ENCODE measurements at places on chromosomes 7 and 10.
A peak's percentile ranks its signal among the peaks of the same experiment; 100 is the strongest.

DNA sequence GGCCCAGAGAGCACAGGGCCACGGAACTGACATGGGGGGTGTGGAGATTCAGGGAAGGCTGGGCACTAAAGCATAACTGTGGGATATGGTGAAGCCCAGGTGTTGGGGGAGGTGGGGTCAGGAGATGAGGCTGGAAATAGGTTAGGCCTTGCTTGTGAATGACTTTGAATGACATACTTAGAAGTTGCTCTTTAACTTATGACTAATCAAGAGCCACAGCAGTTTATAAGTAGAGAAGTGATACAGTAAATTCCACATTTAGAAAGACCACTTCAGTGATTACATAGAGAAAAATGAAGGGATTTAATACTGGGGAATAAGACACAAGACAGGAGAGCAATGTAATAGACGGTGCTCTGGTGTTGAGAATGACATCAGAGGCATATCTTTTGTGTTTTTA is 120.8 kb upstream of the SEC61G start:
- no peak for DNase-seq

- DNase-seq = no peak
Observed at GRCh38 chr7:149827089-149827981, 10.8 kb upstream of the ZNF862 start.

DNA sequence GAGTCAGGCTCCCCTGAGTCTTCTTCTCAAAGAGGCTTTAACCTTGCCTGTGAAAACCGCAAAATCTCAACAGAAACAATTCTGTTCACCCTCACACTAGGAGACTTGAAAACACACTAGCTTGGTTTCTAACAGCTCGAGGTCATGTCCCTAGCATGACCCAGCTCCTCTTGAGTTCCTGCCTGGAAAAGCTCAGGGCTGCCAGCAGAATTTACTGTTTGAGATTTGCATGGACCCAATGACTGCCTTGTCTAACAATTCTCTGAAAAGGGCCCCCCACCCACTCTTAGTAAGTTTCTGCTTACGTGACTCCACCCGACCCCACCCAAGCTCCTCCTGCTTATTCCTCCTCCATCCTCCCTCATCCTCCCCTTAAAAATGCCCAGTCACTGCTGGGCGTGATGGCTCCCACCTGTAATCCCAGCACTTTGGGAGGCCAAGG is 85.1 kb upstream of the KMT2C start:
- no peak for DNase-seq

GRCh38 chr10:119478811-119479341 is 63.6 kb downstream of the RGS10 start:
- no peak for DNase-seq

DNA sequence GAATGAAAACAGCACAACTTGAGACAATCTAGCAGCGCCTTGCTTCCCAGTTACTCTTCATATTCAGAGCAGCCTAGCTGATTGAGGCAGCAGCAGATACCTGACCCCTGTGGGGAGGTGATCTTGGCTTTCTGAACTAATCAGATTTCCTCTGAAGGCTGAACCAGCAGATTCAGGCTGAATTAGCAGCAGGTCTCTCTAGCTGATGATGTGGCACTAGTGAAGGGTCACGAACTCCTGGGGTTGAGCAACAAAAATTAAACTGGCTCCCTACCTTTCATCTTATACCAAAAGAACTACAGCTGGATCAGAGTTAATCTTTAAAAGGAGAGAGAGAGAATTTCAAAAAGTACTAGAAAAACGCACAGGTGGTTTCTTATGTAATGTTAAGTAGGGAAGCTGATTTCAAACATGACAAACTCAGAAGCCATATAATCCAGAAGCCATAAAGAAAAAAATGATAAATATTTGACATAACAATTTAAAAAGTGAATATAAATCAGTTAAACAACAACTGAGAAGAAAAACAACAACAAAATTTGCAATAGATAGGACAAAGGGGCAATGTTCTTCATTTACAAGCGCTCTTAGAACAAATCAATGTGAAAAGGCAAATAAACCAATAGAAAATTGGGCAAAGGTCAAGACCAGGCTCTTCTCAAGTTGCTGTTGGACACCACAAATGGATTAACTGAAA is 13.5 kb downstream of the SLC25A13 start:
- no peak for DNase-seq

- peak; percentile 43 for DNase-seq
Observed at GRCh38 chr7:101410743-101411507, 48.2 kb downstream of the COL26A1 start.

DNA sequence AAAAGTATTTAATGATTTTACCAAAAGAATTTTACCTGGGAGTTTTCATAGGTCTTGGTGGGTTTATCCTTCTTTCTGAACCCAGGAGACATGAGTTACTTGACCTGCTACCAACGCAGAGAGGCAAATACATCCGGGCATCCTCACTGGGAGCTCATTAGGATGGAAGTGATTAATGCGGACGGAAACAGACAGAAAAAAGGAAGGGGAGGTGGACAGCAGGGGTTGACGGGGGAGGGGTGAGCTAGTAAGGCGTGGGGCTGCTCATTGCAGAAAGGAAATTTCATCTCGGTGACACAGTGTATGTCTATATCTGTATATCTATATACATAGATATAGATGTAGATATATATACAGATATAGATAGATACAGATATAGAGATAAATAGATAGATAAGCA is 408.2 kb upstream of the ADARB2 start:
- no peak for DNase-seq

DNA sequence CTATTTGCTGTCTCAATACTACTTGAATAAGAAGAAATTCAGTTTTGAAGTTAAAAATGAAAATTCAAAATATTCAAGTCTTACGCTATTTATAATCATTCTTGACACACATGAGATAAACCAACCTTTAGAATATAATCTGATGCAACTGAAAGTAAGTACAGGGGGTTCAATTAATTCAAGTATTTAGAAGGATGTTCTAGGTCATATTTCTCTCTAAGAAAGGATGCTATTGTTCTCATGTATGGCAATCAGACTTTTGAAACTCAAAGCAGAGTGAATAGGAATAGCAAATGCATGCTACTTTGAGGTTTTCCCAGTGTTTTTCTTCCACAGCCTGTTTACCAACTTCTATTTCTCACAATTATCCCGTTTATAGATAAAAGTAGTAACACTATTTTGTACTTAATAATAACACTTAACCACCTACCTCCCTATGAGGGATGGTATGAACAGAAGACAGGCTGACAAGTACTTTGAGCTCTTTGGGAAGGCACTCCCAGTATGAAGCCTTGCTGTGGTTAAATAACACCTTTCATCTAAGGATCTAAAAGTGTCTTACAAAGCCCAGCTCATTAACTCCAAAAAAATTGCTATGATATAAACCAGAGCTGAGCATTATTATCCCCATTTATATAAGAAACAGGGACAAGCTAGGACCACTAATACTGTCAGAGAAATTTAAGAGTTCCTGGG is 18.0 kb upstream of the SPOCK2 start:
- no peak for DNase-seq

- no peak for DNase-seq
Observed at GRCh38 chr10:30705625-30706149, 76.1 kb upstream of the LYZL2 start.

- no peak for DNase-seq
Observed at GRCh38 chr10:71750124-71750841, 23.0 kb downstream of the VSIR start.

DNA sequence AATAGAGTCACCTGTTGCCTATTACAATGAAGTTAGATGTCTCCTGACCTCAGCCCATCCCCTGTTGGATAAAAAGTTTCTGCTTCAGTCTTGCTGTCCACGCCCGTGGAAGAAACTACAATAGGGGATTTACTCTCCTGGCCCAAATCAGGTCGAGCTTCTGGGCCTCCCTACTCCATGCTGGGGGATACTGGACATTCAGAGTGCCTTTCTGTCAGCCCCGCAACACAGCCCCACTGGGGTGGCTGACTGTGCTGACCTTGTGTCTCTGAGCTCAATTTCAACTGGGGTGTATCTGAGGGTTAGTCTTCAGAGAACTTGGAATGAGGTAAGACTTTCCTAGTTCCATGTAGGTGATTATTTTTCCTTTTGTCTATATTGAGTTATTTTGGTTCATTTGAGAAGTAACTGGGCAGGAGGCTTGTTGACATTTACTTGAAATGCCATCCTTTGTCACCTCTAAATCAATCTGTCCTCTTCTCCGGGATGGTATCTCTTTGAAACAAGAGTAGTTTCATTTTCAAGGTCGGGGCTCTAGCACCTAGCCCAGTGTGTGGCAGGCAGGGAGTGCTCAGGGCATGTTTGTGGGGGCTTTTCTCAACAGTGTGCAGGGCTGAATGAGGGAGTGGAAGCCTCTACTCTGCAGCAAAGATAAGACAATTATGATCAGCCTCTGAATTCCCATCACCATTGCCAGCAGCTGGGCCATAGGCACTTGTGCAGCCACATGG is 17.7 kb upstream of the CXCL12 start:
- no peak for DNase-seq

GRCh38 chr7:26265065-26265464 is 26.6 kb upstream of the SNX10 start:
- no peak for DNase-seq

All from T-cell (primary cell).